ENCODE measurements at places on chromosomes 4 and X.

DNA sequence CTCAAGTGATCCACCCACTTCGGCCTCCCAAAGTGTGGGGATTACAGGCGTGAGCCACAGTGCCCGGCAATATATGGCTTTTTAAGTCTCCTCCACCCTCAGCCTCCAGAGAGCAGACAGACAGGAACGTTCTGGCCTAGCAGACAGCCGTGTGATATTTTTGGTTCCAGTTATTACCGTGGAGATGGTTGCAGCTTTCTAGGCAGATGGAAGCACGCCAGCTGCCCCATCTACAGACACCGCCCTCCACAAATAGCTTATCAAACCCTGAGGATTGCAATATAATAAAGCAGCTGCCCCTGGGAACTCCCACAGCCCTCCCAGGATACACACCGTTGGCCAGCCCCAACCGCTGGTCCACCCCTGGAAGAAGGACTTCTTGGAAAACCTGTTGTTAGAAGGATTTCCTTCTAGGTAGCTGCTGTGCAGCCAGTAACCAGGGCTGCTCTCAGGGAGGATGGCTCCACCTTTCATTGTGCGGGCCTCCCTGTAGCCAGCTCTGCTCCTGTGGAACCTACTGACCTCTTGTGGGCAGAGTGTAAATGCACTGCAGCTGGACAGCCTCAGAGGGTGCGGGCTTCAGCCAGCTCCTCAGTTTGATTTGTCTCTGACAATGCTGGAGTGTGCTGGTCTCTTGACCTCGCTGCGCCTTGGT lies 44.0 kb downstream of the SLC25A5 start:
- peak; percentile 1 for DNase-seq

DNA sequence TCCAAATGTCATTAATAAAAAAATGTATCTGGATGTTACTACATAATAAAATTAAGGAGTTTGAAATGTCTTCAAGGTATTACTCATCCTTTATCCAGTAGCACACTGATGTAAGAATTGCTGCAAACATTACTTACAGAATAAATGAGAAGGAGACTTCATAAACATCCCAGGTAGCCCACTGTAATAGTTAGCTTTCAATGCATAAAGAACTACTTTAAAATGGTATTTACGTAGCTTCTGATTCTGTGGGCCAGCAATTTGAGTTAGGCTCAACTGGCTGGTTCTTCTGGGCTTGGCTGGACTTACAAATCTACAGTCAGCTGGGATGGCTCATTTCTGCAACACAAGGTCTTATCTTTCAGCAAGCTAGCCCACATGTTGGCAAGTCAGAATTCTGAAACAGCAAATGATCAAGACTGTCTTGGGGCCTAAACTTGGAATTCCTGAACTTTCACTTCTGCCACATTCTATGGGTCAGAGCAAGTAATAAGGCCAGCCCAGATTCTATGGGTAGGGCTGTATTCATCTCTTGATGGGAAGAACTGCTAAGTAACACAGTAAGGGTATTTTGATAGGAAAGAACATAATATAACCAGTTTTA lies 522.5 kb downstream of the IQCM start:
- DNase-seq, result no peak

GRCh38 chr4:109166586-109166985 lies 135.9 kb downstream of the COL25A1 start:
- no peak for DNase-seq

DNA sequence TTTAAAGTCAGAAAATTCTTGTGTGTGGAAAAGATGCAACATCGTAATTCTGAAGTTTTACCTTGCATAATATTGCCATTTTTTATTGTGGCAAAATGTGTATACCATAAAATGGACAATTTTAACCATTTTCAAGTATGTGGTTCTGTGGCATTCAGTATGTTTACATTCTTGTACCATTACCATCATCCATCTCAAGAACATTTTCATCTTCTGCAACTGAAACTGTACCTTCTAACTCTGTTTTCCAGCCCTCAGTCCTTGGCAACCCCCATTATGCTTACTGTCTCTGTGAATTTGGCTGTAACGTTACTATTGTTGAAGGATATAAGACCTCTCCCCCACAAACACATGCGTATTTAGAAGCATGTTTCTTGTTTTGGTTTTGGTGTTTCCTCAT lies 123.2 kb downstream of the BMPR1B start:
- no peak for DNase-seq

GRCh38 chr4:89483833-89484232 lies 176.2 kb upstream of the GPRIN3 start:
- DNase-seq, result no peak

- no peak for DNase-seq
These were observed 26.1 kb downstream of the ARHGEF6 start for GRCh38 chrX:136754651-136755050.

GRCh38 chrX:20067709-20068561 lies 48.8 kb downstream of the MAP7D2 start:
- no peak for DNase-seq

DNA sequence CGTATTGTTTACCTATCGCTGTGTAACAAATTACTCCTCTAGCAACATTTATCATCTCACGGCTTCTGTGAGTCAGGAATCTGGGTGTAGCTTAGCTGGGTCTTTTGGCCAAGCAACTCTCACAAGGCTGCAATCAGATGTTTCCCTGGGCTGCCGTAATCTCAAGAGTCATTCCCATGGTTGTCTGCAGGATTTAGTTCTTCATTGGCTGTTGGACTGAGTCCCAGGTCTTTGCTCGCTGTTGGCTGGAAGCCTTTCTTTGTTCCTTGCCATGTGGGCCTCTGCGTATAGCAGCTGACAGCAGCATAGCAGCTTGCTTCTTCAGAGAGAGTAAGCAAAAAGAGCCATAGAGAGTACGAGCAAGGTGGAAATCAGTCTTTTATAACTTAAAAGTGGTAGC lies 16.8 kb downstream of the POLR2B start:
- DNase-seq, result no peak

- no peak for DNase-seq
These were observed 38.0 kb downstream of the CRMP1 start for GRCh38 chr4:5854929-5855328.

DNA sequence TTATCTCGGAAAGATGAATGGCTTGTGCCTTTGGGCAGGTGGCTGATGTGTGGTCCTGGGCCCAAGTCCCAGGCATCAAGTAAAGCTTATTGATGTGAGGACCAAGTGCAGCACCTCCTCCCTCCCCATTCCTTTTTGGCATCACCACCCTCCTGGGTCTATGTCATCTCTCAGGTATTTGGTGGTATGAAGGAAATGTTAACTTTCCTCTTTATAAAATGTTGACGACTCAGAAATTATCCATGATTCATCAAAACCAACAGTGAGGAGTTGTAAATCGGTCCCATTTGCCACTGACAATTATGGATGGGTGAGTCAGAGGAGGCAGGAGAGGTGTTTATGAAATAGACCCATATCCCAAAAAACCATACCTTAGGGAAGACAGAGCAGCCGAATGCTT lies 229.4 kb upstream of the GATB start:
- DNase-seq, result no peak

- no peak for DNase-seq
These were observed 67.2 kb downstream of the ANK2 start for GRCh38 chr4:113116414-113117357.

DNA sequence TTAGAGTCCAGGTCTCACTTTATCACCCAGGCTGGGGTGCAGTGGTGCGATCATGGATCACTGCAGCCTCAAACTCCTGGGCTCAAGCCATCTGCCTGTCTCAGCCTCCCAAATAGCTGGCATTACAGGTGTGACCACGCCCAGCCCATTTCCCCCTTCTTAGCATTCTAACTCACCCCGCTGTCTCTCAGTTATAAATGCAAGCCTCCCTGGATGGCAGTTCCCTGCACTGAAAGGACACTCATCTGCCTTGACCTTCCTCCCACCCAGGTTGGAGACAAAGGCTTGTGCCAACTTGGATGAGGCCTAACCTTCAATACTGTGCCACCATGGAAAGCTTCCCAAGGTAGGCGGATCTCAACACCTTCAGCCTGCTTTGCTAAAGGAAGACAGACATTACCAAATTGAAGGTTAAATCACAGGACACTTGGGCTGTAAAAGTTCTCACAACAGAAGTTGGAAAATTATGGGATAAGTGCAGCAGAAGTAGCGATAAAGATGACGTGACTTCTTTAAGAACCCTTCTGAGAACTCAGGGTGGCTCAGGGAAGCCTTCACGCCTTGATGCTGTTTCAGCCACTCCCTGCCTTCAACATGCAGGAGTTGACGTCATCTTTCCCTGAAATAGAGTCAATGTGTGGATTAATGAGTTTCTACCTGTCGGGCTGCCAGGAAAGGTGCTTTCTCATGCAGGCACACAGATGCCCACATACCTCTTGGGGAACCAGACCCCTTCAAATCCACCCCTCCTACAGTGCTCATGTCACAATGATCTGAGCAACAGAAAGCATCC lies 10.6 kb upstream of the GPM6B start:
- DNase-seq, result no peak

DNA sequence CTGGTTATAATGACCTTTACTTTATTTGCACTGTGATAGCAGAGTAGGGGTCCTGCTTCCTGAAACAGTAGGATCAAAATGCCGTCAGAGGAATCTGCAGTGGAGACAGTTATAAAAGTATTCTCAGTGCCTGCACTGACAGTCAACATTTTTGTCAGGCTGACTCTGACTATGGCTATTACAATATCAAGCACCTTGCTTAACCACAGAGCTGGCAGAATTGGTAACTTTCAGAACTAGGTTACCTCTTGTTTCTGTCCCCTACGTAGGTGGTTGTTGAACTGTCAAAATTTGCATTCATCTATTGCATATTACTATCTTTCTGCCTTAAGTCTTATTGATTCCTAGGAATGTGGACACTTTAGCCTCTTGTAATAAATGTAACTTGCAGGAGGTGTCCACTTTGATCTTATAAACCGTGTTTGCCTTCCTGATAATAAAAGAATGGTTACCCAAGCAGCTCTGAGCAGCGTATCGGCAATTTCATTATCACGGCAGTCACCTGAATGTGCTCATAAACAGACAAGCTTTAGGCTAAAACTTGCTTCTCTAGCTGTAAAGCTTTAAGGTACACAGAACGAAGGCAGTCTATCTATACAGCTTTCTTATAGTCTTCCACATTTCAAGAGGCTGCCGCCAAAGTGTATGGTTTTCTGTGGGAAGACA lies 353.0 kb upstream of the GALNT7 start:
- DNase-seq, result no peak

DNA sequence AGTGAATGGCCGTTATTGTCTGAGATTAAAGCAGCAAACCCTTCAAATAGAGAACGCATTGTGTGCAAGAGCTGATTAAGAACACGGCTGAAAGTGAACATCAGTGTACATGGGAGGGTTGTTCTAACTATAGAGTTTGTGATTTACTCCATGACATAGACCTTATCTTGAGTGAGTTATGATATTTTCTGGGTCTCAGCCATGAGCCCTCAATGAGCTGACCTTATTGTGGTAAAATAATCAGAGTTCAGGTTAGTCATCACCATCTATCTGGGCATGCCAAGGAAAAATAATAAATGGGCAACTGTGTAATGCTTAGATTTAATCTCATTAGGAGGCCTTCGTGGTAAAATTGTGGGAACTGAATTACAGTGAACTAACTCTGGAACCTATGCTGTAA lies 33.2 kb upstream of the CLDN24 start:
- DNase-seq, result no peak

DNA sequence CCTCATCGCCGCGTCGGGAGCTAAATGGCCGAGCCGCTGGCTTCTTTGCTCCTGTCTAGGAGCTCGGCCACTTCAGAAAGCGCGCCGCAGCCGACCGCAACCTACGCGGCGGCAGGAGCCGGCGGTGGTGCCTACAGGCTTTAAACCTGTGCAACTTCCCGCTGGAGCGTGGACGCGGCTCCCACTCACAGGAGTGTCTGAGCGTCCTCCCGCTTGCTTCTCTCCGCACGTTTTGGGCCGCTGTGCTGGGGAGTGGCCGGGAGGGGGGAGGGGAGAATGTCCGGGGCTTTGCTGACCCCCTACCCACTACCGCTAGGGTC lies 1.0 kb downstream of the NHSL2 start:
- no peak for DNase-seq

DNA sequence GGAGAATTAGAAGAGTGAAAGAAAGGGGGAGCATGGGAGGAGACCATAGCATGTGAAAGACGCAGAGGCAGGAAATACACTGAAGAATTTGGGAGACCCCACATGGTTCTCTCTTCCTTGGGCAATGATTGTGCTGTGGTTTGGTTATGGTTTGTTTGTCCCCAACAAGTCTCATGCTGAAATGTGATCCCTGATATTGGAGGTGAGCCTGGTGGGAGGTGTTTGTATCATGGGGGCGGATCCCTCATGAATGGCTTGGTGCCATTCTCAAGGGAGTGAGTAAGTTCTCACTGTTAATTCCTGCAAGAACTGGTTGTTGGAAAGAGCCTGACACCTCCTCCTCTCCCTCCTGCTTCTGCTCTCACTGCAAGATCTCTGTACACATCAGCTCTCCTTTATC lies 78.6 kb upstream of the RAI2 start:
- DNase-seq, result no peak

- DNase-seq, result no peak
These were observed 94.5 kb downstream of the RS1 start for GRCh38 chrX:18577400-18577799.

- DNase-seq, result no peak
These were observed 406.2 kb upstream of the PCDH7 start for GRCh38 chr4:30314001-30314400.

GRCh38 chr4:64737026-64737853 lies 328.0 kb upstream of the TECRL start:
- no peak for DNase-seq

GRCh38 chr4:129748991-129749390 lies 653.0 kb downstream of the C4orf33 start:
- no peak for DNase-seq

- DNase-seq, result no peak
These were observed 655.2 kb downstream of the RAPGEF2 start for GRCh38 chr4:159758061-159758460.

DNA sequence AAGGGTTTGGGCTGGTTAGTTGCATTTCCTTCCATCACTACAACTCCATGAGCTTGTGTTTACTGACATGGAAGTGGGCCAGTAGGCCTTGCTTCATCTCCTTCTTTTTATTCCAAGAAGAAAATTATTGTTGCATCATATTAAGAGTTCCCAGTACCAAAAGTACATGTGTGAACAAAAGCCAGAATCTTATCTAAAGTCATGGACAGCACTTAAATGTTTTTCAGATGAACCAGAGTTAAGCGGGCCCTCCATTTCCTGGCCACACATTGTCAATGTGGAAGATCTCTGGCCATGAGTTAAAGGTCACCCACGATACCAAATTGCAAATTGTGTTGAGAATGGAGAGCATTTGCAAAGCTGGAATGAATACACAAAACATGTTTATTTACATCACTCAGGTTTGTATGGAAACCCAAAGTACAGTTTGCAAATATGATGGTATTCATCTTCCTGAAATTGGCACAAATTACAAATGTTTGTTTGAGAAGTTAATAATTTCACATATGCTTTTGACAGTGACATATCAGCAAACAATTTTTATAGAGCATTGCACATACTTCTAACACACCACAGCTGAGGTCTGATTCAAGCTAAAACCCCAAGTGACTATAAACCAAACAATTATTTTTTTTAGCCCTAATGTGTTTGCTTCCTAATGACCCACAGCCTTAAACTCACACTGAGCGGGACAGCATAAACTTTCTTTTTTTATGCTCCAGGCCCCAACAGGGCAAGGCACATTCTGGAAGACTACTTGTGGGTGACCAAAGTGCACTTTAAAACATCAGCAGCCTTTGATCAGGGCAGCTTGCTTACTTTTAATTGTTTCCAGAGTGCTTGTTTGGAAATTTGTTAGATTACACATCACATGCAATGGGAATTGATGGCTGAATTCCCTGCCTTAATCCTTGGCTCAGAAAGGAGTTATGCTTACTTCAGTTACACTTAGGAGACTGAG lies 502.9 kb upstream of the SLIT2 start:
- no peak for DNase-seq

GRCh38 chrX:14798805-14799397 lies 74.0 kb downstream of the FANCB start:
- no peak for DNase-seq

GRCh38 chr4:8516061-8516573 lies 64.1 kb upstream of the GPR78 start:
- DNase-seq, result no peak

All from CD4-positive, alpha-beta T cell treated with Interleukin-2 at 100 ng/mL for 4 hours (primary cell).